Left forelimb (tissue), 1 donor: ENCODE measurements at places on chromosomes 7 and 10.
A peak's percentile ranks its signal among the peaks of the same experiment; 100 is the strongest.

GRCh38 chr10:129848696-129849451, 115.2 kb downstream of the EBF3 start:
- peak; percentile 42 for DNase-seq

DNA sequence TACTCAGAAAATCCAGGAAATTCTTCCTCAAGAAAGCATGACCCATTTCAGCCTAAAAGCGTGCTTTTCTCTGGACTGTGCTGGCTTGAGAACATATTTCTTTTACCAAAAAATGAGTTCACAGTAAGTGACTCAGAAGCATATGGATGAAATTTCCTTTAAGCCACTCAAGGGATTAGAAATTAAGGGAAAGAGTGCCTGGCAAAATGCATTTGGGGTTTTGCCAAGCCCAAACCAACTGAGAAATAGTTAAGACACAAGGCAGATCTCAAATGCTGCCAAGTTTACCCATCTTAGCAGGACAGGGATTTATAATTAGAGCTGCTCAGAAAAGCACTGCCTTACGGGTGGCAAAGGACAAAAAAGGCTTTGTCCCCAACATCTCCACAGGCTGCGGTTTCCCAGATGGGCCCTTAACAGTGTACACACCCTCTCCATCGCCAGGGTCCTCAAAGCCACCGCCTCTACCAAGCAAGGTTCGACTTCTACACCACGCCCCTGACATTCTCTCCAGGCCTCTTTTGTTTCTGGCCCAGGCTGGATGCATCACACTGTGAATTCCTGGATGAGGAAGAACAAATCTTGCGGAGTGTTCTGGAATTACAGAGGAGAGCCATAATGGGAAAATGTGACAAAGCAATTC, 30.1 kb upstream of the CDHR3 start:
- DNase-seq = peak; percentile 72

GRCh38 chr7:4270268-4270667, 411.8 kb upstream of the FOXK1 start:
- no peak for DNase-seq

DNA sequence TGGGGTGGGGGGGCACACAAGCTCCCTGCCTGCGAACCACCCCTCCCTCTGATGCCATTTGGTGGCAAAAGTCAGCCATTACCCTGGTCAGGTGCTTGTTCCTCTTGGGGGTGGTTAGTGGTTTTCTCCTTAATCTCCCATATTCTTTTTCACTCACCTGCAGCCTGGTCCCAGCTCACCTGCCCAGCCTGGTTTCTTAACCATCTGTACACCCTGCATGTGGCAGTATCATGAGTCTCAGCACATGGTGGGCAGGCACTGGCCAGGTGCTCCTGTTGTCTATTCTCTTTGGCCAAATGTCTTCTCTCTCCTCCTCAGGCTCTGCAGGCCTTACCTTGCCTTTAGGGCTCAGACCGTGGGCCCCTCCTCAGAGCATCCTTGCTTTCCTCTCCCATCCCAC, 30.5 kb downstream of the OGDH start:
- DNase-seq = no peak

DNA sequence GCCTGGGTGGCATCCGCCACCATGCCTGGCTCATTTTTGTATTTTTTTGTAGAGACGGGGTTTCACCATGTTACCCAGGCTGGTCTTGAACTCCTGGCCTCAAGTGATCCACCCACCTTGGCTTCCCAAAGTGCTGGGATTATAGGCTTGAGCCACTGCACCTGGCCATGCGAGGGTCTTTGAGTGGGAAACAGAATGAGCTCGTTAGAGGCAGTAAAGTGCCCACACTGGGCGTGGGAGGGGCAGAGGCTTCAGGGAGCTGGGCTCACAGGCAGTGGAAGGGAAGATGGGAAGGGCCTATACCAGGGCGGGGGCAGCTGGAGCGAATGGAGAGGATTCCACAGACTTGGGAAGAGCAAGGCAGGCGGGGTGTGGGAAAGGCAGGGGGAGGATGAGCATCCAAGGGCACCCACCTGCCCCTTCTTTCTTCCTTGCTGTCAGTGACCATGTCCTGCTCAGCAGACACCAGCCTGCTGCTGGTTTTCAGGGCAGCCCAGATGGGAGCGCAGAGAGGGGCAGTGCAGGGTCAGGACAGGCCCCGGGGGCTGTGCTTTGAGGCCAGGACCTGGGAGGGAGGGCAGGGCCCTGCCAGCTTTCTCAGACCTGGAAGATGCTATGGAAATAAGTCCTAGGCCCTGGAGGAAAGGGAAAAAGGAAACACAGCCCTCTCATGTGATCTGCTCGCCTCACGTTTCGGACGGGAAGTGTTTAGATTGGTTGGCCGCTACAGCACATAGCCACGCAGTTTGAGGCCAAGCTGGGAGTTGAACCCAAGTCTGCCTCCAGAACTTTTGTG, 4.2 kb downstream of the FZD9 start:
- DNase-seq = no peak

GRCh38 chr10:55746002-55746401, 615.1 kb downstream of the ZWINT start:
- no peak for DNase-seq

- no peak for DNase-seq
Observed at GRCh38 chr7:145534301-145534700, 582.3 kb upstream of the CNTNAP2 start.

DNA sequence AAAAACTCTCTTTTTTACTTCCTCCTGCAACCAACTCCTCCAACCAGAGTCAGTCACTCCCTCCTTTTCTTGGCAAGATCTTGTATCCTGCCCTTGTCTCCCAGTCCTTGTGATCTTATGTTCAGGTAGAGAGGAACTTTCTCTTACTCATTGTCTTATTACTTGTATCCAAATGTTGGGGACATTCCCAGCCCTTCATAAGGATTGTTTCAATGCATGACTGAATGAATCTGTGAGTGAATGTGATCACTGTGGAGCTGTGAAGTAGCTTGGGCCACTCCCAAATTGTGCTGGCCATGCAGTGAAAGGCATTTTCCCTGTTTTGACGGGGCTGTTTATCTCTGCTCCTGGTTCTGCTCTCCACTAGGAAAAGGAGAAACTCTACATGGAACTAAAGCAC, 93.7 kb downstream of the CFAP58 start:
- DNase-seq = no peak

DNA sequence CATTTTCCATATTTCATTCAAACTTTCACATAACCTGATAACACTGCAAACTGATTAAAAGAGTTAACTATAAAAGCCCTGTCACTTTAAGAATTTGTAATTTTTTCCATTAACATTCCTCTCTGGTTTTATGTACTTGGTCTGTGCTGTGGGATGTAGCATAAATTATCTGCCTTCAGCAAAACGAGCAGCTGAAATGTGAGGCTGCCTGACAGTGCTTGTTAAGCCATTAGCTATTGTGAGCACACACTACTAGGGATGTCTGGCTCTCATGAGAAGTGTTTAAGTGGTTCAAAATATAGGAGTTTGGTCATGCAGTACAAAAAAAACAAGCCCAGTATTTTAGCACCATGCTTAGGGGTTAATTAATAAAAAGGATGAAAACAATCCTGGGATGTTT, 63.0 kb downstream of the HOXA1 start:
- no peak for DNase-seq

DNA sequence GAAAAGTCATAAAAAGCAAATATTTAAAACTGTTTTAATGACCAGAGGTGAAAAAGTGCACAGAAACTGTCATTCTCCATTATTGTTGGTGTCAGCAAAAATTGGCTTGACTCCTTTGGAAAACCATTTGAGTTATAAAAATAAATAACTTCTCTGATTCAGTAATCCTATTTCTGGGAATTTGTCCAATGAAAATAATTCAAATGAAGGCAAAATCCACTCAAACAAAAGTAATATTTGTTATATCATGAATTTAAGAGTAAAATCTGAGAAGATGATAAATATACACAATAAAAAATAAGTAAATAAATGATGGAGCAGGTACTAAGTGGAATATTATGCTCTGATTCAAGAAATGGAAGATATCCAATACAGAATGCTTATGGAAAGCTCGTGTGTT, 326.6 kb upstream of the KLF6 start:
- DNase-seq = no peak

GRCh38 chr10:102705531-102705930, 8.7 kb downstream of the ARL3 start:
- no peak for DNase-seq

DNA sequence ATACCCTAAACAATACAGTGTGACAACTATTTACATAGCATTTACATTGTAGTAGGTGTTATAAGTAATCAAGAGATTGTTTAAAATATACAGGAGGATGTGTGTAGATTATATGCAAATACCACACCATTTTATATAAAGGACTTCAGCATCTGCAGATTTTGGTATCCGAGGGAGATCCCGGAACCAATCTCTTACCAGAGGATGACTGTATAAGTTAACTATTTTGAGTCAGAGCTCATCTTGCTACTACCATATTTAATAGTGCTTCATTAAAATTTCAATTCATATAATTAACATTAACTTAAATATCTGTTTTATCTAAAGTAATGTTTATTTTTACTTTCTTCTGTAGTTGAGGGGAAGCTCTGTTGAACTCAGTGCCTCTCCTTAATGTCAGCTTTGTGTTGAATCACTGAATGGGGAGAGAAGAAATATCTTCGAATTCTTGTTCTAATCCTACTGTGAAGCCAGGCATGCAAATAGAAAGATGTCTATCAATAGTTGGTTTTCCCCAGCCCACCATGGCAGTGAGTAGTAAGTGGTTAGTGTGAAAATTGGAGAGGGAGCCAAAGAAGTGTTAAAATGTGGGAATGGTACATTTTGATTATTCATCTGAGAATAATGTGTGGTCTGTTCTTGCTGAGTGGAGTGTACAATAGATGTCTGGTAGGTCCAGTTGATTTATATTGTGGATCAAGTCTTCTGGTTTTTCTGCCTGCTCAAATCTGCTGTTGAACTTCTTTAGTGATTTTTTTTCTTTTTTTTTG, 90.1 kb upstream of the CYP26C1 start:
- no peak for DNase-seq

DNA sequence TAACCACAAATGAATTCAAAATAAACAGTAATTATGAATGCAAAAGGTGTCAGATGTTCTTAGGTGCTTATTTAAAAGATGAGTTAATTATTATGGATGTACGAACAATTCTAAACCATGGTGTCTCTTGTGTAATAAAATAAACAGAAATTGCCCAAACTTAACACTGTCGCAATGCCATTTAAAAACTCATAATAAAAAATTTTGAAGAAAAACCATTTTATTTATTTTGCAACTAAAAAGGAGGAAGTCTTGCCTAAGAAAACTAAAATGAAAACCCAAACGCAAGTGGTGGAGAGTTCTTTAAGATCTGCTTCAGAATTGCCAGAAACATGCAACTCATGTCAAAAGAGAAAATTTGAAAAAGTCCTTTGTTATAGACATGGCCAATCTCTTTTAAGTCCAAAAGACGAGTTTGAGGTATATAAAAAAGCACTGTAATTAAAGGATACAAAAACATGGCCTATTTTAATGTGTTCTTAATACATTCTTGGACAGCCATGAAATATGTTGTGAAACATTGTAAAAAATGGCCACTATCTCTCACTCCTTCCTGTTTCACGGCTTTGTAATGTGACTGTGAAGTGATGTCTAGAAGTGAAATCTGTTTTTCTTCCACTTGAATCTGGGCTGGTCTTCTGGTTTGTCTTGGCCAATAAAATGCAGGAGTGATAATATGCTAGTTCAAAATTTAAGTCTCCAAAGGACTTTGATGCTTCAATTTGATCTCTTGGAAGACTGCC, 322.9 kb downstream of the PRPF18 start:
- no peak for DNase-seq

DNA sequence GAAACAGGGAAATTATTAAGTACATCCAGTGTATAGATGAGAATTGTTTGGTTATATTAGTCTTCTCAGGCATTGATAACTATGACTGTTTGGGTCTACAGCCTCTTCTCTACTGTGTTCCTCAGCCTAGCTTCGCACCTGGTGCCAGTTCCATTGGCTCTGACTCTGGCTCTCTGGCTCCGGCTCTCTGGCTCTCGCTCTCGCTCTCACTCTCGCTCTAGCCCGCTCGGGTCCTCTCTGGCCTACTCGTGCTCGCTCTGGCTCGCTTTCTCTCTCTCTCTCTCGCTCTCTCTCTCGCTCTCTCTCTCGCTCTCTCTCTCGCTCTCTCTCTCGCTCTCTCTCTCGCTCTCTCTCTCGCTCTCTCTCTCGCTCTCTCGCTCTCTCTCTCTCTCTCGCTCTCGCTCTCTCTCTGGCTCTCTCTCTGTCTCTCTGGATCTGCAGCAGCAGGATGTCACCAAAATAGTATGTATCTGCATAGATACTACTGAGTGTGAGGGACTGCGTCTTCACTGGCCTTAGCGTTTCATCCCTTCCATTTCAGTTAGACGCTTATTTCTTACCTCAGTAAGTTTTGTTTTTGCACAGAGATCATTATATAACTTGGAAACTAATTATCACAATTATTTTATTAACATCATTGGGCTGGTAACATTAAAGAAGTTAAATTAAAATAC, 6.5 kb upstream of the SSBP1 start:
- DNase-seq = no peak

DNA sequence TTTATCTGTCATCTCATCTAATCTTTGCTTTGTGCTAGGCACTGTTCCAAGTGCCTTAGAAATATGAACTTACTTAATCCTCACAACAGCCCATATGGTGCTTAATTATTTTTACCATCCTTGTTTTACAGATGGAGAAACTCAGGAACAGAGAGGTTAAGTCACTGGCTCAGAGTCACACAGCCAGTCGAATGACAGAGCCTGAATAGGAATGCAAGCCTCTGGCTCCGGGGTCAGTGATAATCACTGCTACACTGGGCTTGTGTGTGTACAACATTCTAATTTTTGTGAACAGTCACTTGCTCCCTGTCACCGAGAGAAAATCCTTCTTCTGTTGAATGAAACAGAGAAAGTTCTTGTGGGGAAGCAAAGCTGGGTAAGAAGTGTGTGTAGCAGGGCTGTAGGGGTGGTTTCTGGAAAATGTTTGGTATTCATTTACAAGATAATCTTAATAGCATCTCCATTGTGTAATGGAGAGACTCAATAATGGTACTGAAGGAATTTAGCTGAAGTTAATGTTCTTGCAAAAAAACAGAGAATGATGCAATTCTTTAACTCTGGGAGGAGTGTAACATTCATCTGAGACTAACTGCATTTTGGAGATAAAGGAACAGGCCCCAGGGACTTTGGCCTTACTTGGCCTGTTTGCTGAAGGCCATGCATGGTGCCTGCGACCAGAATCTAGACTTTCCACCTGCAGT, 290.6 kb downstream of the FRMD4A start:
- DNase-seq = no peak

GRCh38 chr7:1865571-1866255, 195.6 kb downstream of the ELFN1 start:
- DNase-seq = no peak
